ENCODE measurements at places on chromosomes 11 and 22. TPM values are rescaled to one million over a fixed set of nuclear protein-coding genes. Genes with fewer than 3 reads are reported as not detected.

DNA sequence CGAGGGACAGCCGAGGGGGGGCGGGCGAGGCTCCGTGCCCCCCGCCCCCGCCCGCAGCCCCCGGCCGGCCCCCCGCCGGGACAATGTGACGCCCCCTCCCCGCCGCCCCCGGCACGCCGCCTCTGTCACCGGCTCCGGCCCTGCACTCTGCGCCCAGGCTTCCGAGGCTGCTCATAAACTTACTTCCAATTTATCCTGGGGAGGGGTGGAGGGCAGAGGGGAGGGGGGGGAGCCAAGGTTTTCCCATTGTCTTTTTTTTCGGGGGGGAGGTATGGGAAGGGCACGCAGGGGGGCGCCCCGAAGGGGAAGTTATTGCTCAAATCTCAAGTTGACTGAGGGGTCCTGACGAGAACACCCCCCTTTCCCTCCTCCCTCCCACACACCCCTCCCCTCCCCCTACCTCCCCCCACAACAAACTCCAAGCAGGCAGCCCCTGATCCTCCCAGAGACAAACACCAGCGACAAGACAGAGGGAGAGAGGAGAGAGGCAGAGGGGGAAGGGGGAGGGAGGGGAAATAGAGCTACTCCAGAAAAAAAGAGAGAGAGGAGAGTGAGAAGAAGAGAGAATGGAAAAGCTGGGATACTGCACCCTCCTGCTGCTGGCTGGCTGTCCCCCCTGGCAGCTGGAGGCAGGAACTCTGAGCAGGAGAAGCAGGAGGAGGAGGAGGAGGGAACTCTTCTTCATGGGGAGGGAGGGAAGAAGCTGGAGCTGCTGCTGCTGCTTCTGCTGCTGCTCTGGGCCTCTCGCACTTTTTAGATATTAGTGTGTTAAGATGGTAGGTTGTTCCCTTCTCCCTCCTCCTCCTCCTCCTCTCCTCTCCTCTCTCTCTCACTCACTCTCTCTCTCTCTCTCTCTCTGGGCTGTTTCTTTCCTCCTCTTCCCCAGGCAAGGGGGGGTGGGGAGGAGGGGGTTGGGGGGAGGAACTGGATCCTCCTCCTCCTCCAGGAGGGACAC, 631 bp downstream of the PHF21A start:
- peak; percentile 12 for DNase-seq

PNPLA3 gene
- polyA plus RNA-seq, result 0.53 TPM

GRCh38 chr11:44403587-44404273, 93.8 kb upstream of the ALX4 start:
- no peak for DNase-seq

OR51L1 gene
- polyA plus RNA-seq, result not detected

RFPL2 gene
- polyA plus RNA-seq, result not detected
